Fibroblast of skin of right biceps (primary cell): ENCODE measurements at places on chromosomes 13 and 19.

- DNase-seq: peak; percentile 78
Measured at GRCh38 chr19:44757057-44757734, 8.7 kb downstream of the BCL3 start.

GRCh38 chr19:35223862-35224505 lies 4.6 kb downstream of the FAM187B start:
- no peak for DNase-seq

DNA sequence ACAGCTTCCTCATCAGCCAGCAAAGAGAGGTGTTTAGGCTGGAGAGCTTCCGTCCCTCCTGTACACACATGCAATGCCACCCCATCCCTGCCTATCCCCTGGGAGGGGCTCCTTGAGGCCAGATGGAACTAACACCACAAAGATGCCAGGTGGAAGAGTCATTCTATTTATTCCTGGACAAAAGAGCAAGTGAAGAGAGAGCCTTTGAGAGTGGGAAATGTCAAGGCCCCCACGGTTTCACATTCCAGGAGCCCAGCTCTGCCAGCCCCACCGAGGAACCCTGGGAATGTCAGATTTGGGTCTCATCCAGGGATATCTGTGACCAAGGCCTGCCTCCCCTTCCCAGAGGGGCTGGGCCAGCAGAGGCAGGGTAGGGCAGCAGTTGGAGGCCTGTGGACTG lies 30.8 kb upstream of the IGFL1 start:
- no peak for DNase-seq

DNA sequence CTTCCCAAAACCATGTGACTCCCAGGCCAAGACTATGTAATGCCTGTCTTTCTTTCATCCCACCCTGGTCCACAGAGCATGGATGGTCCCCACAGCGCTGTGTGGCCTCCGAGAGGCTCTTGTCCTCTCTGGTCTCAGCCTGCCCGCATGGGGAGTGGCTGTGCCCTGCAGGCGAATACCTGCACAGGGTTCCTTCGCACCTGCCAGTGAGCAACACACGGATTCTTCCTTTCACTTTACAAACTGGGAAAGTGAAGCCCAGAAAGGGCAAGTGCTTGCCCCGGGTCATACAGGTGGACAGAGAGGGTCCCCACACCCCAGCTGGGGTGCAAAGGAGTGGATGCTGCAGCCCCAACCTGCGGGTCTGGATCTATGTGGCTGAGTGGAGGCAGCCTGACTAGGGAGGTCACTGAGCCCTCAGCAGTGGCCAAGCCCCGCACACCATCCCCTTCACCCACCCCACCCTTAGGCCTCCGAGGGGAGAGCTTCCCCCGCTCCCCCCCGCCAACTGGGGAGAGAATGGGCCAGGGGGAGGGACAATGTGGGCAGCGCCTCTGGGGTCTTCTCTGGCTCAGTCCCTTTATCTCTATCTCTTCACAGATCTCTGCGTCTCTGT lies 747 bp upstream of the MARK4 start:
- no peak for DNase-seq

DNA sequence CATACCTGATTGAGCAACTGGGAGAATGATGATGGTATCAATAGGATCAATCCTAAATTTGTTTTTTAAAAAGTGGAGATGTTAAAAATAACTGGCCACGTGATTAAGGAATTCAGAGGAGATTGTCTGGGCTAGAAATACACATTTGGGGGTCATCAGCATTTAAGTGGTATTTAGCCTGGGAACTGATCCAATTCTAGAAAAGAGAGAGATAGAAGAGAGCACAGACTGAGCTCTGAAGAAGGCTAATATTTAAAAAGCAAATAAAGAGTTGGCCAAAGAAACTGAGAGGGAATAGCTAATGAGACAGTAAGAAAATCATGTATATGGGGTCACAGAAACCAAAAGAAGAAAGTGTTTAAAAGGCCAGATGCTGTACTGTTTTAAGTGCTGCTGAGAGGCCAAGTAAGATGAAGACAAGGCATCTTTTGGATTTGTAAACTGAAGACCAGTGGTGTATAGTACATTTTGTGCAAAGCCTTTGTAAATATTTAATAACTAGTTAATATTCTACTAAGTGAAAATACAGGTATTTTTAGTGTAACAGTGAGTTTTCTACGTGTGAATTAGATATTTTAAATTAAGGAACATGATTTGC lies 40.2 kb downstream of the UBL3 start:
- peak; percentile 18 for DNase-seq

DNA sequence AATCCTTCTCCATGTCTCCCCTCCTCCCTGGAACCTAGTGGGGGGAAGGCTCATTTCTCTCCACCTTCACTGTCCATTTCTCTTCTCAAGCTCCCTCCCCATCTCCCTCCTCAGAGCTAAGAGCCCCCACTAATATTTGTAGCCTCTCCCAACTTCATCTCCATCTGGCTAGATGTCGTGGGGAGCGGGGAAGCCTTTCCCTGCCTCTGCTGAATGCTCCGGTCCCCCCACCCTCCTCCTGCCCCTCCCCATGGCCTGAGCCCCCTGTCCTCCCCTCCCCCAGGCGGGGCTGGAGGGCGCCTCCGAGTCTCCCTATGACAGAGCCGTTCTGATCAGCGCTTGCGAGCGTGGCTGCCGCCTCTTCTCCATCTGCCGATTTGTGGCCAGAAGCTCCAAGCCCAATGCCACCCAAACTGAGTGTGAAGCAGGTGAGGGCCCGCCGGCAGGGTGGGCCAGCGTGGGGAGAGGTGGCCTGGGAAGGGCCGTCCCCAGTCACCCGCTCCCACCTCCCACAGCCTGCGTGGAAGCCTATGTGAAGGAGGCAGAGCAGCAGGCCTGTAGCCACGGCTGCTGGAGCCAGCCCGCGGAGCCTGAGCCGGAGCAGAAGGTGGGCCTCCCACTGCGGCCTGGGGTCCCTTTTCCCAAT lies 1.0 kb downstream of the TMEM59L start:
- no peak for DNase-seq

DNA sequence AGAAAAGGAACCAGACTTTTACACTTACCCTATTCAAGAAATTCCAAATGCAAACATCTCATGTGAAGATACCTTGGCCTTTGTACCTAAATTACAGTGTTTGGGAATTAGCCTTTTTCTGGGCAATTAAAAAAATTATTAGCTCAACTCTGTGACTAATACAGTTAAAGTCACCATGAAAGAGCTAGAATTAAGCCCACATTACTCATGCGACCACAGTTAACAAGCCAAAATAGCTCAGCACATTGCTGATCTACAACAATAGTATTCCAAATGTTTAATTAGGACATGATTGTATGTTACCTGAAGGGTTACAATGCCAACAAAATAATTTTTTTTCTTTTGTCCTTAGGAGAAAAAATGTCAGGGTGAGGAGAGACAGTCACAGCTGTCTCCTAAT lies 263.6 kb upstream of the GPC6 start:
- peak; percentile 26 for DNase-seq
